ENCODE measurements at places on chromosomes 5 and 9. TPM values are rescaled to one million over a fixed set of nuclear protein-coding genes. Genes with fewer than 3 reads are reported as not detected.

Gene CATSPER3
- 0.38 TPM for polyA plus RNA-seq

Gene PCDHB7
- 0.31 TPM for polyA plus RNA-seq

Gene FGD3
- polyA plus RNA-seq = 6.1 TPM

Gene CCL19
- polyA plus RNA-seq = 81.5 TPM

Gene RGS7BP
- polyA plus RNA-seq = 0.13 TPM

Measured in lung (tissue), 17 donors.